Stimulated activated CD8-positive, alpha-beta memory T cell treated with anti-CD3 and anti-CD28 coated beads, Interleukin-2, amount 100 ng/mL, for 1 hour (primary cell): ENCODE measurements at places on chromosomes 6 and 20.
A peak's percentile ranks its signal among the peaks of the same experiment; 100 is the strongest.

- DNase-seq, result no peak
Observed at GRCh38 chr6:23534351-23534750, 591.7 kb upstream of the NRSN1 start.

- no peak for DNase-seq
Observed at GRCh38 chr20:25194333-25194972, 1.1 kb upstream of the ENTPD6 start.

- DNase-seq, result no peak
Observed at GRCh38 chr6:129749749-129750120, 39.8 kb upstream of the ARHGAP18 start.

GRCh38 chr20:53336892-53337291 lies 256.7 kb downstream of the ZNF217 start:
- DNase-seq, result no peak

GRCh38 chr20:37946946-37947345 lies 44.0 kb downstream of the VSTM2L start:
- DNase-seq, result no peak

DNA sequence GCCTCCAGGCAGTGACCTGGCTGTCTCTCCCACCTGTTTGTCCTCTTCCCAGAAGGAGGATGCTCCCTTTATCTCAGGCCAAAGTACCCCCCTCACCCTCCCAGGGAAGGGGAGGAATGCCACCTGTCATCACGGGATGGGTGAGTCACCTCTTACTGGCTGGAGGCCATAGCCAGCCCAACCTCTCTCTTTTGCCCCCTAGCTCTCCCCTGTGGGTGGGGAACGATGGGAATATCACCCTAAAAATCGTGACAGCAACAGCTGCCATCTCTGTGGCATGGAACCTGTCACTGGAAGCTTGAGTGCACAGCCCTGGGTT lies 137.5 kb upstream of the PTPN1 start:
- no peak for DNase-seq

DNA sequence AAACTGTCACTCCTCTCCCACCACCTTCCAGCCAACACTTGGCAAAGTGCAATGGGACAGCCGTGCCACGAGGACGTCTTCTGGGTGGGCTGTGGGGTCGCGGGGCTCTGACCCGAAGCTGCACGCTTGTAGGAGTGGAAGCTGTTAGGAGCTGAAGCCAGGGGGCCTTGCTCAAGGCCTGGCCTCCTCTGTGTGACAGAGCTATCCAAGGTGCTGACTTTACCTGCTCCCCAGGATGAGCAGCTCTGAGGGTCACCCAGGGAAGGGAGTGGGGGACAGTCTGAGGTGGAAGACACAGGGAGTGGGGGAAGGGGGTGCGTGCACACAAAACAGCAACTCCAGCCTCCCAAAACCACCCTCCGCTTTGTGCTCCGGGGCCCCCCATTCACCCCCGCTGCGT lies 17.5 kb upstream of the CHRNA4 start:
- DNase-seq, result no peak

DNA sequence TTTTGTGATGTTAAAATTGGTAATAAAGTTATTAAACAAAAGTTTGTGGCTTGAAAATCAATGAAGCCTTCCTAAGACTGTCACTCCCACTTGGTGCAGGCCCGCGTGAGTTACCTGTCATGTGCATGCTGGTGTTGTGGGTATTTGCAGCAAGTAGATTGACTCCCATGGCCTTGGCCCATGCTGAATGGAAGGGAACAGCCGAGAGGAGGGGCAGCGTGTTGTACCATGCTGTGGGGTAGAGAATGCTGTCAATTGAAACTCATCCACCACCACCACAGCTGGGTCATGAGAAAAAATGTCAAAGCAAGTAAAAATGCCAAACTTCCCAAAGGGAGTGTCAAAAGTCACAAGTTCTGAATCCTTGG lies 12.7 kb upstream of the VNN1 start:
- DNase-seq, result no peak

- no peak for DNase-seq
Observed at GRCh38 chr20:53390770-53391169, 202.9 kb downstream of the ZNF217 start.

DNA sequence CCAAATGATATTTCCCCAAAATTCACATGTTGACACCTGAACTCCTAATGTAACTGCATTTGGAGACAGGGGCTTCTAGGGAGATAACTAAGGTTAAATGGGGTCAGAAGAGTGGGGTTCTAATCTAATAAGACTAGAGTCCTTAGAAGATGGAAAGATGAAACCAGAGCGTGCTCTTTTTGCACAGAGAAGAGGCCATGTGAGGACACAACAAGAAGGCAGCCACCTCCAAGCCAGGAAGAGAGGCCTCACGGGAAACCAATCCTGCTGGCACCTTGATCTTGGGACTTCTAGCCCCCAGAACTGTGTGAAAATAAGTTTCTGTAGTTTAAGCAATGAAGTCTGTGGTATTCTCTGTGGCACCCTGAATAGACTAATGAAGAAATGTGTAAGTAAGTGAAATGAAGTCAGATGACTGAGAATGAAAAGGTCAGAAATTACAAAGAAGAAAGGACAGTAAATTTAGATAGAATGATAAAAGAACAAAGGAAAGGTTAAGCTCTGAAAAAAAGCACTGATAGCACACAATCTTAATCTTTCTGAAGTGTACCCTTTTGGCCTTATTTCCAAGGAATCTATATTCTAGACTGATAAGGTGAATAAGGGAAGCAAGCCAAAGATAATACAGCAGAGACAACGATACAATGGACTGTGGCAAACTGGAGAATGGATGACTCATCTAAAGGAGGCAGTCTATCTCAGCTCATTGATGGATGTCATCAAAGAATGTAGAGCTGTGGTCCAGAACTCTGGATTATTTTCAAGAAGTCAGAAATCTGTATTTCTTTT lies 110.4 kb downstream of the MYB start:
- DNase-seq, result no peak

GRCh38 chr6:166275714-166276166 lies 32.5 kb downstream of the PRR18 start:
- peak; percentile 68 for DNase-seq

DNA sequence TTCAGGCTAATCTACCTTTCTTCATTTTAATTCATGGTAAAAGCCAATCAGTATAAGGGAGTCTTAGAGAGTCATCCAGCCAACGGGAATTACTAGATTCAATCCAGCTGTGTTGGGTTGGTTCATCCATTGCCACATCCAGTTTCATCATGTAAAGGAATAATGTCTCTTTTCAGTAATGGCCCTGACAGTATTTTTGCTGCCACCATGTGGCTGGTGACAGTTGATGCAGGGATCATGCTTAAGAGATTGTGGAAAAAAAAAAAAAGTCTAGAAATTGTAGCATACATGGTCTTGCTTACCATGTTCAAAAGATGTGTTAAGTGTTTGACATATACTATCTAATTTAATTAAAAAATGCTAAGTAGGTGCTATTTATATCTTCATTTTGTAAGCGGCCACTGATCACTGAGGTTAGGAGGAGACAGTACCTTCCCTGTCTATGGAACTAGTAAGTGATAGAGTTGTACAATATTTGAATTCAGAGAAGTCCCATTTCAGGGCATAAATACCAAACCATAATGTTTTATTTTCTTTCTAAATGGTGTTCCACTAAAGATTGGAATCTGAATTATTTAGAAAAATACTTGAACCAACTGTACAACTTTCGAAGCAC lies 135.9 kb downstream of the KHDRBS2 start:
- no peak for DNase-seq

- DNase-seq, result no peak
Observed at GRCh38 chr20:37734228-37734985, 40.6 kb downstream of the CTNNBL1 start.

- no peak for DNase-seq
Observed at GRCh38 chr6:35341557-35341956, 801 bp upstream of the PPARD start.

GRCh38 chr6:150967381-150967780 lies 101.9 kb downstream of the MTHFD1L start:
- no peak for DNase-seq

- no peak for DNase-seq
Observed at GRCh38 chr6:87277123-87277522, 45.3 kb upstream of the SMIM8 start.

DNA sequence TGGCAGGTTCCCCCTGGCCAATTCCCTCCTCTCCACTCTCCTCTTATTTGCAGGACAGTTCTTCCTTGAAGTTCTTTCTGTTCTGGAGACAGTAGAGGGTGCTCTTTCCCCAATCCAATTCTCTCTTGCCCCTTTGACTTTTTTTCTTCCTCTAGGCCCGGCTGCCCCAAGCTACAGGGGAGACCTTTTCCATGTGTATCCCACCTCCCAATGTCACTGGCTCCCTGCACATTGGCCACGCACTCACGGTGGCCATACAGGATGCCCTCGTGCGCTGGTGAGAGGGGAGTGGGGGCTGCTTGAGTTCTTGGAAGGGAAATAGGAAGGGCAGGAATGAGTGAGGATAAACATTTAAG lies 1.5 kb downstream of the VARS2 start:
- no peak for DNase-seq

GRCh38 chr20:17941087-17941825 lies 27.3 kb downstream of the SNX5 start:
- DNase-seq, result no peak

- DNase-seq, result no peak
Observed at GRCh38 chr6:42820512-42821340, 38.9 kb downstream of the BICRAL start.

- no peak for DNase-seq
Observed at GRCh38 chr6:37994223-37994622, 174.7 kb downstream of the ZFAND3 start.

- DNase-seq, result no peak
Observed at GRCh38 chr6:133062077-133062476, 179.1 kb upstream of the EYA4 start.

DNA sequence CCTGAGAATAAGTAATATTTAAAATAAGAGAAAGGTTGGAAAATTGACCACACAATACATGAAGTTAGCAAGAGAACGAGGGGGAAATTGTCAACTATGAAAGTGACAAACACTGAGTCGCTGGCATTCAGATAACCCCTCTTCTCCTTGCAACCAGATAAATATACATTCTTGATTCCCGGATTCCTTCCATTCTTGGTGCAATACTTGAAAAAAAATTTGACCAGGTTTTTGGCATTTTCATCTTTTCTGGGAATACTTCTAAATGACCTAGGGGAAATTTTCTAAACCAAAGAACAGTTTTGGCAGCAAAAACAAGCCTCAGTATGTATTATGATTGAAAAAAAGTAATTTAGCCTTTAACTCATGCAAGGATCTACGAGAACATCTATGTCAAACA lies 164.0 kb downstream of the PDE7B start:
- DNase-seq, result no peak

DNA sequence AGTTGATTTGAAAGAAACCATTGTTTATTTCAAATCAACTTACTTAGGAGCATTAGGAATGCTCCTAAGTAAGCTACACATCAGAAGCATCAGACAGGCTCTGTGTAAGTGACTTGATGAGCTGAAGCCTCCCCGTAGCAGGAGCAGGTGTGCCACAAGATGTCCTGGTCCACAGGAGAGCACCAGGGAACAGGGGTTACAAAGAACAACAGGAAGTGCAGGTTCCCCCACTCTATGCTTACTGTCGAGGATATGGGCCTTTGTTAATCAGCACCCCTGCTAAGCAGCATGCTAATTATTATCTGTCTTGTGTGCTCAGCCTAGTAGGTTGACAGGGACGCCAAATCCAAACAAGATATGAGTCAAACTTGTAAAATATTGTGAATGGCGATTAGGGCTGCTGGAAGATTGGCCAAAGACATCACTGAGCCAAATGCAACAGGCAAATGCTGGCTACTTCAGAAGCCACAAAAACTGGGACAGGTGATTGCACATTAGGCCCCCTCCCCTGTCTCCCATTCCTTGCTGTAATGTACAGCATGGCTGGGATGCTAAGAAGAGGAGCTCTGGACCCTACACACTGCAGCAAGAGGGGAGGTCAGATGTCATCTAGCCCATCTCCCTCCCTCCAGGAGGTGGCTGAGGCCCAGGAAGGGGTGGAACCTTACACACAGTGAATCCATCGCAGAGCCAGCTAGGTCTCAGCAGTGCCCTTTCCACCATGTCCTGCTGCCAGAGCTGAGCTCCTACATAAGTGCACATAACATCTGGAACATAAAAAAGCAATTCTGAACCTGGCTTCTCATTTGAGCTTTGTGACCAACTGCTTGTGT lies 939 bp downstream of the TGM3 start:
- no peak for DNase-seq

DNA sequence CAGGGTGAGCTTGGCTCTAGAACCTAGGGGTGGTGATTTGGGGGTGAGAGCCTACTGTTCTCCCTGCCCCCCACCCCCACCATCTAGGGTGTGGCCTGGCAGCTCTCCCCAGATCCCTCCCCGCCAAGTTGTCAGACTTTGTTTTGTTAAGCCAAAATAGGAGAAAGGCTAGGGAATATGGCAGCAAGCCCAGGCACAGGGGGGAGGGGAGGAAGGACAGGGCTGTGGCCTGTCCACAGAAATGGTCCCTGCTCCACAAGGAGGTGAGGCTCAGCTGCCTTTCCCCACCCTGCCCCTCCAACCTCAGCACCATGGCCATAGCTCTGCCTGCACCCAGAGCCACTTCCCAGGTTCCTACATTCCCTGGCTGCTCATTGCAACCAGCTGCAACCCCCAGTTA lies 17.2 kb downstream of the SCUBE3 start:
- DNase-seq, result no peak

- DNase-seq, result no peak
Observed at GRCh38 chr6:70221025-70221714, 81.7 kb downstream of the COL9A1 start.

GRCh38 chr6:166050559-166050958 lies 117.1 kb downstream of the TBXT start:
- DNase-seq, result no peak

DNA sequence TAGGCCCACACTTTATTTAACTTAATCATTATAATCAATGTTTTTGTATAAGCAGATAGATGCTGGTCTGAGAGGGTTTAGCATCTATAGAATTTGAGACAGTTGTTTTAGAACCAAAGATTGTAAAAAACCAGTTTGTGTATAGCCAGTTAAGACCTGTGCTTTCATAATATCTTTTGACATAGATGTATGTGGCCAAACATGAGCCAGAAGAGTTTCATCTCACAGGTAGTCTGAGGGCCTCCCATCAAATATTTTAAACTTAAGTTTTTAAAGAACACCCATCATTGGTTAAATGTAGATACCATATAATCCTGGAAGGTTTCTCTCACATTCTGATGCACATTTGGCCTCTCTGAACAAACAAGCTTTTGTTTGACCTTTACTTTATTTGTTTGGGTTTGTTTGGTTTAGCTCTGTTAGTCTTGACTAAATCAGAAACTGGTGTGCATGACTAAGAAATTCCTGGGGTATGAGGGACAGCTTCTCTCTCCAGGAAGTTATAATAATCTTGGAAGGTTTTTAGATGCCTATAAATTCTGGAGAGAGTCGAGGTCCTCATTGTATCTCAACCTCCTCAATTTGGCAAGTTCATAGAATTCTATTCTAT lies 58.0 kb upstream of the TMEM200A start:
- no peak for DNase-seq

GRCh38 chr6:125020385-125020784 lies 58.1 kb downstream of the RNF217 start:
- no peak for DNase-seq
